Activated CD4-positive, alpha-beta T cell treated with anti-CD3 and anti-CD28 coated beads, Interleukin-2, amount 50 U/mL, for 24 hours (primary cell): ENCODE measurements at places on chromosomes 5 and 9.

GRCh38 chr5:178237431-178238312, 5.1 kb upstream of the PHYKPL start:
- no peak for DNase-seq

DNA sequence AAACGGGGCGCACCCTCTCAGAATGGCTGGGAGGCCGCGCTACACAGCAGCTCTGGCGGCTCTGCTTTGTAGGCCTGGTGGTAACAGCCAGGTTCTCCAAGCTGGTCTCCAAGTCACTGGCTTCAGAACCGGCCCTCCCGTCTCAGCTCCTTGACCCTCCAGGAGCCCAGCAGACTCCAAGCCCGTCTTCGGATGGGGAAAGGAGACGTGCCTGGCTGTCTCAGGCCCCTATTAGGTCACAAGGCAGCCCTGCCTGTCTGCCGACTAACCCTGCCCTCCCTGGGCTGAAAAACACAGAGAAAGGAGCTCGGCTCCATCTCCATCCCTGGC, 2.2 kb downstream of the ASB6 start:
- no peak for DNase-seq

GRCh38 chr5:80249901-80250300, 5.9 kb downstream of the SERINC5 start:
- DNase-seq = no peak

DNA sequence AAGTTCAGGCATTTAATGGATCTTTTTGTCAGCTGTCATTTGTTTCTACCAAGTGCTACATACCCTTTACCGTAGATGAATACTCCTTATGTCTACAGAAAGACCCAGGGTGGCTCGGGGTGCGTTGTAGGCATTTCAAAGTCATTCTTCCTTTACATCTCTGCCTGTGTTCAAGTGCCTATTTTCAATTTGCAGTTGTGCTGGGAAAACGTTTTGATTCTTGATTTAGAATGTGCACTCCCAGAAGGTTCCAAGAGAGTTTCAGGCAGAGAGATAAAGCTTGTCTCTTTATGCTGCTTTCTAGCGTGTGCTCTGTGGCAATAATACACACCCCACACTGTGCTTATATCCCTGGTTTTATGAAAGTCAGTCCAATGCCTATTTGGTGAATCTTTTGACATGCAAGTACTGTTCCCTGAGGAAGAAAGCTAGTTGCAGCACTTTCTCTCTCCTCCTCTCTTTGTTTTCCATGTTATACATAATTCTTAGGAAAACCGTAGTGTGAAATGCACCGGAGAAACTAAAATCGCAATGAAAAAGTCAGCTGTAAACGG, 828.1 kb upstream of the ZNF608 start:
- DNase-seq = no peak

DNA sequence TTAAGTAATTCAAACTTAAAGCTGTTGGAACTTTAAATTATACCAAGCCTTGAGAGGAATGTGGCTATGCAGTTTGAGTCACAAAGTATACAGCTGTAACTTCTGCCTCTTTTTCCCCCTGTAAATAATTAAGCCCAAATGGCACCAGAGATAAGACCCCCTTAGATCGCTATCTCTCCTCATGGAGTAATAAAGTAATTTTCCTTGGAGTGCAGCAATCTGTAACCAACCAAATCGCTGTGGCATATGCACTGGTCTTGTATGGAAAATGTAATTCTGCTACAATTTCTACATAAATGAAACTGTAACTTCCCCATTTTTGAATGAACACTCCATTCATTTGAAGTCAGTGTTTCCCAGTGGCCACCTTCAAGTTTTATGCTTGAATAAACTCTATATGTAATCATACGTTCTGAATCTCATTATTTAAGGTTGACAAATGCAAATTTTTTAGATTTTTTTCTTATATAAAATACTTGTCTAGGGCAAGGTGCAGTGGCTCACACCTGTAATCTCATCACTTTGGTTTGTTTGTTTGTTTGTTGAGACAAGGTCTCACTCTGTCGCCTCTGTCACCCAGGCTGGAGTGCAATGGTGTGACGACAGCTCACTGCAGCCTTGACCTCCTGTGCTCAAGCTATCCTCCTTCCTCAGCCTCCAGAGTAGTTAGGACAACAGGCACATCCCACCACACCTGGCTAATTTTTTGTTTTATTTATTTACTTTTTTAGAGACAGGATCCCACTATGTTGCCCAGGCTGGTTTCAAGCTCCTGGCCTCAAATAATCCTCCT, 12.3 kb downstream of the SUSD1 start:
- DNase-seq = no peak

DNA sequence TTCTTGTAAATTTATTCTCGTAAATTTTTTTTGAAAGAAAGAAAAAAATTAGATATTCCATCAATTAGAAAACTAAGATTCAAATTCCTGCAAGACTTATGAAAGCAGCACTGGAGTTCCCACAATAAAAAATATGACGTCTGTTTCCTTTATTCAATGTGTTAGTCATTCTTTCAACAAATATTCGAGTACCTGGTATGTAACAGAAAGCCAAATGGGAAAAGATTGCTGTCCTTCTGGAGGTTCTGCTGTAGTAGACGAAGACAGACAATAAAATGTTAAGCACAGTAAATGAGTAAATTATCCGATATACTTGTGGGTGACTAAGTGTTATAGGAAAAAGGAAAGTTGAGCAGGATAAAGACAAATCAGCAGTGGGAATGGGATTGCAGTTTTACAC, 92.2 kb downstream of the ADAMTSL1 start:
- no peak for DNase-seq

- no peak for DNase-seq
Observed at GRCh38 chr5:139867581-139867980, 72.0 kb downstream of the PSD2 start.

DNA sequence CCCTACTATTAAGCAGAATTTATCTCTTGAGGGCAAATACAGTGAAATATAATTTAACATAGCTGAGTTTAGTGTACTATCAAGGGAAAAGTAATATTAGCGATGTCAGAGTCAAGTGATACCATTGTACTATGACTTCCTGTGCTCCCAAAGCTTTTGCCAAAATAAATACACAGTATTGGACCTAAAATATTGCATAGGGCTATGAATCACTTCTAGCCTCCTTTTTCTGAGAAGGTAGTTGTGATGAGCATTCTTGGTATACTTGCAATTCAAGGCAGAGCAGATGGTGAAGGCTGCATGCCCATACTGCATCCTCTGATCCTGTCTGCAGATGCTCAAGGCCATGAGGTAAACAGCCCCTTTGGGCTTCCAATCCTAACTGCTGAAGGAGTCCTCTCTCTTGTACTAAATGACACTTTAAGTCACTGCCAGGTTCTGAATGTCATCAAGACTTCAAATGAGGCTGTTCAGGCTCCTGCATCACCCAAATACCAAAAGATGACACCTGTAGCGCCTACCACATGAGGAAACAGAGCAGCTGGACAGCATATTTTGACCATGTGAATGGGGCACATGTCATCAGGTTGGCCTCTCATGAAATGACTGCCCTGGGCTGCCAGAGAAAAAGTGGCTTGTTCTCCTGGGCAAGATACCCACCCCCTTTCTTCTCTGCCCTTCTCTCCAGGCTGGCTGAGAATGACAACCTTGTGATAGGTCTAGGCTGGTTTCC, 29.7 kb upstream of the PPP2CA start:
- no peak for DNase-seq

GRCh38 chr5:86716121-86716520, 98.4 kb downstream of the COX7C start:
- DNase-seq = no peak

- no peak for DNase-seq
Observed at GRCh38 chr9:90092508-90092907, 487.7 kb downstream of the GADD45G start.

- no peak for DNase-seq
Observed at GRCh38 chr5:142219146-142219545, 105.7 kb downstream of the SPRY4 start.

- DNase-seq = no peak
Observed at GRCh38 chr5:119264186-119264585, 91.6 kb upstream of the TNFAIP8 start.

GRCh38 chr5:79932510-79933504, 58.3 kb downstream of the MTX3 start:
- DNase-seq = no peak

- DNase-seq = no peak
Observed at GRCh38 chr5:91277840-91278239, 105.3 kb downstream of the ARRDC3 start.

- no peak for DNase-seq
Observed at GRCh38 chr5:134099288-134099872, 15.1 kb upstream of the TCF7 start.

GRCh38 chr9:82081496-82081895, 92.9 kb downstream of the SPATA31D1 start:
- no peak for DNase-seq

GRCh38 chr9:89911721-89912604, 307.2 kb downstream of the GADD45G start:
- no peak for DNase-seq

- no peak for DNase-seq
Observed at GRCh38 chr5:64707191-64707590, 16.9 kb downstream of the SHISAL2B start.

DNA sequence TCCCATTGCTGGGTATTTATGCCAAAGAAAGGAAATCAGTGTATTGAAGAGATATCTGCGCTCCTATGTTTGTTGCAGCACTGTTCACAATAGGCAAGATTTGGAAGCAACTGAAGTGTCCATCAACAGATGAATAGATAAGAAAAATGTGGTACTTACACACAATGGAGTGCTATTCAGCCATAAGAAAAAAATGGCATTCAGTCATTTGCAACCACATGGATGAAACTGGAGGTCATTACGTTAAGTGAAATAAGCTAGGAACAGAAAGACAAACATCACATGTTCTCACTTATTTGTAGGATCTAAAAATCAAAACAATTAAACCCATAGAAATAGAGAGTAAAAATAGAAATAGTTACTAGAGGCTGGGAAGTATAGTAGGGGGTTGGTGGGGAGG, 1133.1 kb upstream of the ACO1 start:
- no peak for DNase-seq

- no peak for DNase-seq
Observed at GRCh38 chr9:132037458-132037857, 42.2 kb downstream of the MED27 start.

GRCh38 chr5:77146896-77147295, 59.8 kb upstream of the ZBED3 start:
- no peak for DNase-seq

GRCh38 chr5:69206528-69207190, 17.3 kb downstream of the CENPH start:
- no peak for DNase-seq

DNA sequence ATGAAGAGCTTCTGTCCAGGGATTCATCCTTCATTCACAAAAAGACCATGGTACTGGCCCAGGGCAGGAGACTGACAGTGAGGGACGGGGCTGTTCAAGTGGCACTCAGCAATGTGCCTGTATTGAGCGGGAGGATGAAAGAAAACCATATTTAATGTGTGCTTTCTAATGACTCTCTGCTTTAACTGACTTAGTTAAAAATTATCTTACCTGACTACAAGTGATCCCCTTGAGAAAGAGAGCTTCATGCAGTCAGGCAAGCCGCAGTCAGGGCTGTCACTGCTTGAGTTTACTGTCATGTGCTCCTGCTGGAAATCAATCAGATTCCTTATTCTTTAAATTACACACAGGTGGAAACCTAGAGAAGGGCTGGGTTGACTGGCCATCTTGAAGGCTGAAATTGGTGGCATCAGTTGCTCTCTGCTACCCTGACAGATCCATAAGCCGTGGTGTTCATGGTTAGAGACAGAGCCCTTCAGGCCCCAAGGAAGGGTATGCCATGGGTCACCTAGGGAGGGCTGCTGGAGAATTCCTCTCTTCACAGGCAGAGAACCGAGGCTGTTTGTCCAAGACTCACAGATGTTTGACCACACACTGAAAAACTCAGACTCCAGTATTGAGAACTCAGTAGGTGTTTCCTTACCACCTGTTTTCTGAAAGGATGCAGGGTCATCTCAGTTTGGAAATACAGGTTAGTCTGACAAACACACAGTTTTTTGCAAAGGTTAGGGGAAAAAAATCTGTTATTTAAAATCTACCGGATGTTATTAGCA, 70.9 kb downstream of the TRIO start:
- DNase-seq = no peak

- DNase-seq = no peak
Observed at GRCh38 chr9:94622087-94622800, 17.1 kb downstream of the FBP1 start.

DNA sequence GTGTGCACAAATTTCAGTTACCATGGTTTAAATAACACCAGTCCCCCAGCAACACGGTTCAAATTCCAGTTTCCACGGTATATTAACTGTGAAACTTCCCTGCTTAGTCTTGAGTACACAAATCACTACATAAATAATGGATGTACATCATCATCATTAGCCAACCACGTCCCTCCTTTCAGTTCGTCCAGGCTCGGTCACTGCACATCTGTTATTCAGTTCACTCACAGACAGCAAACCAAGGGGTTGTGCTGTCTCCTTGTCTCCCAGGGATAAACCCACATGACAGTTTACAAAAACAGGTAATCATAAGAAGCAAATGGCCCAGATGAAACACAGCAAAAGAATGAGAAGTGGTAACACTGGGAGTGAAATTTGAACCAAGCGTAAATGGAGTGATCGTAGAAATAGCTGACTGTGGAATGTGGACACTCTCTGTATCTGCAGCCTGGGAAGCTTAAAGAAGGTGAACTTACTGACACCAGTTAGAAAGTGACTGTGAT, 61.0 kb upstream of the RAD23B start:
- DNase-seq = no peak

- DNase-seq = no peak
Observed at GRCh38 chr5:110561510-110561909, 165.0 kb downstream of the TMEM232 start.

DNA sequence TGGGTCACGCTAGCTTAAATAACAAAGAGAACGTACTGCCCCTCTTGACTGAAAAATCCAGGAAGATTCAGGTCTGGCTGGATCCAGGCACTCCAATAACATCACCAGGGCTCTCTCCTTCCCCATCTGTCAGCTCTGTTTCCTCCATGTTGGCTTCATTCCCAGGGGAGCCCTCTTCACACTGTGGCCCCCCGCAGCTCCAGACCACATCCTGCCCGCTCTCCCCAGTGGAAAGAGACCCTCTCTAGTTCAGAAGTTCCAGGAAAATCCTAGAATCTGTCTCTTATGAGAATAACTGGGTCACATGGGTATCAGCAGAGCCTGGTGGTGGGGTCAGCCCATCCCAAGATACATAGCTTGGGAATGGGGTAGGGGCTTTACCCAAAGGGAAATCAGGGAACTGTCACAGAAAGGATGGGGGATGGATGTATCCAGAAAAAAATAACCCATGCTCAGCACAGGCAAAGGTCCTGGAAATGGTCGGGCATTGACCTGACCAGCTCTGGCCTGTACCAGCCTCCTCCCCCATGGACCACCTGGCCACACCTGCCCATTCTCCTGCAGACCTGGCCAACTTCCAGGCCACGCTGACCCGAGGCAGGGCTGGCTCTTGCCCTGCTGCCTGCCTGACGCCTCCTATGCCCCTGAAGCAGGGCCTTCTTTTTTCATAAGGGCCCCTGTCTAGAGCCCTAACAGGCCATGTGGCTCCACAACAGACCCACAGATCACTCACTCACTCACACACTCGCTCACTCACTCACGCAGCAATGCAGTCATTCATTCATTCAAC, 65.9 kb downstream of the COL23A1 start:
- DNase-seq = no peak

GRCh38 chr5:109630093-109630492, 59.6 kb upstream of the MAN2A1 start:
- DNase-seq = no peak

- no peak for DNase-seq
Observed at GRCh38 chr9:134661791-134662142, 20.2 kb downstream of the COL5A1 start.
